ENCODE measurements at places on chromosomes 3 and 15.

- no peak for DNase-seq
These were observed 157.8 kb downstream of the GHSR start for GRCh38 chr3:172290457-172290856.

- DNase-seq = no peak
These were observed 72.3 kb downstream of the PIAS1 start for GRCh38 chr15:68126396-68126795.

DNA sequence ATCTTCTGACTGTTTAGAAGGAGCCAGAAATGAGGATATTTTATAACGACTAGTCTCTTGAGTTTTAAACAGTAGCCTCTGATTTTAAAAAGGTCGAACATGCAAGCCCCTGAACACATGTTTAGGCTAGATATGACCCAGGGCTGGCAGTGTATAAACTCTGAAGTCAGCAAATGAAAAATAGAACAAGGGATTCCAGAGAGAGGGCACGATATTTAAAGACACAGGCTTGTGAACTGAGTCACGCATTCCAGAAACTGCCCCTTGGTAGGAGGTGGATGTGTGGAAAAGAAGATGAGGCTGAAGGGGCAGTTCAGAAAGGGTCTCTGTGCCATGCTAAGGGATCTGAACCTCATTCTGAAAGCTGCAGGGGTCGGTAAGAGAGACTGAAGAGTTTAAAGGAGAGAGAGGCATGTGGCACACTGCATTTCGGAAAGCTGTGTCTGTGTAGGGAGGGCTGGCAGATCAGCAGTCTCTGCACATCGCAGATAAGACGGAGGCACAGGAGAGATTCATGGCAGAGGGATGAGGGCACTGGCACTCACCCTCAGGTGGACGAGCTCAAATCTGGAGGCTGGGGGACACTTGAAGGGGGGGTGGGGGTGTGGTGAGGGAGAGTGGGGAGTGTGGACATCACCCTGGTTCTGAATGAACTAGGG, 22.1 kb downstream of the ST8SIA2 start:
- DNase-seq = no peak

DNA sequence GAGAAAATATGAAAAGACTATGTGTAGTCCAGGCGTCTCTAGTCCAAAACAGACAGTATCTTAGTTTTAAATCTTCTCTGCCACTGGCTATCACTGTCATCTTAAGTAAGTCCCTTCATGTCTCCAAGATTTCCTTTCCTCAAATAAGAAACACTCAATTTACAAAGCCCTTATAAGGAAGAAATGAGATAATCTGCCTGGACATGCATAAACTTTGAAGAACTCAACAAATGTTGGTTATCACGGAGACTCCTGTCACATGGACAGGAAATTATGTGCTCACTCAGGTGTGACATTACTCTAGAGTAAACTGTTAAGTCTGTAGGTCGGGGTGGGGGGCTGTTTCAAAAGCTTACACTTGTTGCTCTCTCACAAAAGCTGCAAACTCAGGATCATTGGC, 91.9 kb downstream of the IMPG2 start:
- no peak for DNase-seq

GRCh38 chr3:63900010-63900409, 12.2 kb downstream of the SCAANT1 start:
- no peak for DNase-seq

GRCh38 chr3:186311441-186311840, 50.6 kb downstream of the DGKG start:
- DNase-seq = no peak

DNA sequence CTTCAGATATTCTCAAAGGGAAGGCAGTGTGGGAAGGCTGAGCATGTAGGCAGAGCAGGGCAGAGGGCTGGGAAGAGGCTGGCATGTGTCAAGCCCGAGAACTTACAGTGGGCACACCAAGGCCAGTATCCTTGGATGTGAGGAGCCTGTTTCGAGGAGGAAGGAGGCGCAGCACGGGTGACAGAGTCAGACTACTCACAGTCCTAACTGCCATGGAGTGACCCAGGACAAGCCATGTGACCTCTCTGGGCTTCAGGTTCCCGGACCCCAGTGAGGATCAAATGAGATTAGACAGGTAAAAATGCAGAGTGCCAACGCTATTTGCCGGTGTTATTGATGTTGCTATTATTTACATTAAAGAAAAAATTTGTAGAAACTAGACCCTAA, 65.3 kb downstream of the NSMCE3 start:
- DNase-seq = no peak

DNA sequence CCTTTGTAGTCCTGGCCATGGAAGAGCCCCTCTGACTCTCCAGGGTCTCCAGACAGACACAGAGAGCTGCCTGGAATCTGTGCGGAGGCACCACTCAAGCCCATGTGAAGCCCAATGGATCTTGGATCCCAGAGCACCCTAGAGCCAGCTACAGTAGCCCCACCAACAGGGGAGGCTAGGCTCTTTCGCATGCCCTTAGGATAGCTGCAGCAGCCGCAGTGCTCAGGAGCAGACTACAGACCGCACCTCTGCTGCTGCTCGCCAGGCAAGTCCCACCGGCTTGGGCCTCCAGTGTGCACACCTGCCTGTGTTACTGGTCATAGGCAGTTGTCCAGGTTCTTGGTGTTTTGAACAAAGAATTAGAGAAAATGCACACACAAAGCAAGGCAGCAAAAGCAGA, 131.6 kb downstream of the SPATA16 start:
- no peak for DNase-seq

DNA sequence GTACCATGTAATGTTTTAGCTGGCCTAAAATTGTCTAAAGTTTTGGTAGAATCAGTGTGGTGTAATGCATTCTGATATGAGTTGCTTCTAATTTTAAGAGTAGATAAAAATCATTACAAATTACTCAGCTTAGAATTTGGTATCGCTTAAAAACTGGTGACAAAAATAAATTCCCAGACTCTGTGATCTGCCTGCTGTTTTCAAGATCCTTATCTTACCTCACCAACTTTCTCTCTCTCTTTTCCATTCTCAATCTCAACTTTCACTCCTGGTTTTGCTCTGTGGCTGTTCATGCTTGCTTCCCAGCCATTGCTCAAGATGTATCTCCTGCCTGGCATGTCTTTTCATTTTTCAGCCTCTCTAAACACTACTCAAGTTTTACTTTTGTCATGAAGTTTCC, 45.7 kb downstream of the TCF12 start:
- no peak for DNase-seq

- no peak for DNase-seq
These were observed 93.3 kb upstream of the BLM start for GRCh38 chr15:90623854-90624253.

DNA sequence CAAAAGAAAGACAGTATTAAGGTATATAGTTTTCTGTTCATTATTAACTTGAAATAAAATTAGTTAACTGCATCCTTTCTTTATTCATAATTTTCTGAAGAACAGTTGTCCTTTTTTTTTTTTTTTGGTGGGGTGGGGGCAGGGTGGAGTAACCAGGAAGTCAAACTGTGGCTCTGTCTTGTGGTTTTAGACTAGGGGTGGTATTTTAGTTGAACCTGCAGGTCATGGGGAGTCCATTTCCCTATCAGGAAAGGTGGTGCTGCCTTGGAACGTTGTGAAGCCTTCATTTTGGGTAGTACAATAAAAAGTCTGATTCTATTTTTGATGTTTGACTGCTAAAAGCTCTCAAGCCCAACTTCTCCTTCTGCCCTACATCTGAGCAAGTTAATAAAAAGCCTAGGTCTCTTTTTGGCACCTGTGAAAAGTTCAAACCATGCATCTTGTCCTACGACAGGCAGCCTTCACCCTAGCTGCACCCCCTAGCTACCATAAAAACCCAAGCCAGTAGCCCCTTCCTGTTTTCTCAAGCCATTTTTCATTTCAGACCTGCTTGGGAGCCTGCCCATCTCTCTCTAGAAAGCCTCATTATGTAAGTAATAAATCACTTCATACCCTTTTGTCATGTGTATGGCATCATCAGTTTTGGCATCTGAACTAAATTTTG, 31.2 kb upstream of the RIOX2 start:
- DNase-seq = no peak

All from NCI-H1092 treated with DMSO at 0.1 percent for 48 hours (cell line).